ENCODE measurements at places on chromosomes 12 and 14.

DNA sequence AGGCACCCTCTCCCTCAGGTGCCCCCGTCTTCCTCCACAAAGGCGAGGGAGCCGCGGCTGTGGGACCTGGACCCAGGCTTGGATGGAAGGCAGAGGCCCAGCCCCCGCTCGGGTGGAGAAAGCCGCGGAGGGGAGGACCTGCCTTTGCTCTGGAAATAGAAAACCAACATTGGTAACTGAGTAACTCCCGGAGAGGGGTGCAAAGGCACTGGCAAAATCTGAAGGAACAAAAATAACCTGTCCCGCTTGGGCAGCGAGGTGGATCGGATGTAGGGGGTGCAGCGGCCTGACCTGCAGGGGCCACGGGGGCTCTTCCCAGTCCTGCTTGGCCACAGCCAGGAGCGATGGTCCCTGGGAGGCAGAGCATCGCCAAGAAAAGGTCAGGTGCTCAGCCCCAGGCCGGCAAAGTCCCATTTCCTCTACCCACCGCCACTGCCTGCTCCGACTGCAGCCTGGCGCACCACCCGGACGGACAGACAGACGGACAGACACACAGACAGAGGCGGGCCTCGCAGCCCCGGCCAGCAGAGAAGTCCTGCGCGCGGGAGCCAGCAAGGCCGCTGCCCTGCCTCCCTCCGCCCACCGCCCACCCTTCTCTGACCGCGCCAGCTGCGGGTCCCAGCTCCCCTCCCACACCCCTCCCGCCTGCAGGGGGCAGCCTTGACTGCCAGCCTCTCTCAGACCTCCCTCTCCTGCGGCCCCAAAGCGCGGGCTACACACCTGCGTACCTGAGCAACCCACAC is 21.4 kb upstream of the TMEM106C start:
- peak; percentile 45 for DNase-seq

GRCh38 chr14:82850576-82850975 is 1316.9 kb upstream of the SEL1L start:
- no peak for DNase-seq

DNA sequence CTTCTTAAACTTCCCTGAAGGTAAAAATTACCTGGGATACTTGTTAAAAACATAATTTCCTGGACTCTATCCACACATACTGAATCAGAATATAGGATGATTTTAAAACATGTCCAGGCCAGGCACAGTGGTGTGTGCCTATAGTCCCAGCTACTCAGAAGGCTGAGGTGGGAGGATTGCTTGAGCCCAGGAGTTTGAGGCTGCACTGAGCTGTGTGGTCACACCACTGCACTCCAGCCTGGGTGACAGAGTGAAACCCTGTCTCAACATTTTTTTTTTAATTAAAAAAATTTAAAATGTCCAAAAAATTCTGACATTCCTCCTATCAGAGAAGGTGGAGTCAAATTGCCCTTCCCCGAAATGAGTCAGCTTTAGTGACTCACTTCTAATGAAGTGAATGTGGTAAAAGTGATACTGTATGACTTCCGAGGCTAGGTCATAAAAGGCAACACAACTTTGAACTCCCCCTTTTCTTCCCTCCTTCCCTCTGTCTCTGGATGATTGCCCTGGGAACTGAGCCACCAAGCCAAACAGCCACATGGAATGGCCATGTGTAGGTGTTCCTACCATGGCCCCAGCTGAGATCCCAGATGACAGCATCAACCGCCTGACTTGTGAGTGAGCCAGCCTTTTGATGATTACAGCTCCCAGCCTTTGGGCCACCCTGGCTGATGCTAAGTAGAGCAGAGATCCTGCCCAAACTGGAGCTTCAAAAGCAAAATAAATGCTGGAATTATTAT is 36.3 kb downstream of the LIMA1 start:
- DNase-seq: peak; percentile 34

- no peak for DNase-seq
These were observed 175.8 kb upstream of the ATP2B1 start for GRCh38 chr12:89884416-89884898.

- DNase-seq: no peak
These were observed 39.8 kb upstream of the NELL2 start for GRCh38 chr12:44915958-44916357.

DNA sequence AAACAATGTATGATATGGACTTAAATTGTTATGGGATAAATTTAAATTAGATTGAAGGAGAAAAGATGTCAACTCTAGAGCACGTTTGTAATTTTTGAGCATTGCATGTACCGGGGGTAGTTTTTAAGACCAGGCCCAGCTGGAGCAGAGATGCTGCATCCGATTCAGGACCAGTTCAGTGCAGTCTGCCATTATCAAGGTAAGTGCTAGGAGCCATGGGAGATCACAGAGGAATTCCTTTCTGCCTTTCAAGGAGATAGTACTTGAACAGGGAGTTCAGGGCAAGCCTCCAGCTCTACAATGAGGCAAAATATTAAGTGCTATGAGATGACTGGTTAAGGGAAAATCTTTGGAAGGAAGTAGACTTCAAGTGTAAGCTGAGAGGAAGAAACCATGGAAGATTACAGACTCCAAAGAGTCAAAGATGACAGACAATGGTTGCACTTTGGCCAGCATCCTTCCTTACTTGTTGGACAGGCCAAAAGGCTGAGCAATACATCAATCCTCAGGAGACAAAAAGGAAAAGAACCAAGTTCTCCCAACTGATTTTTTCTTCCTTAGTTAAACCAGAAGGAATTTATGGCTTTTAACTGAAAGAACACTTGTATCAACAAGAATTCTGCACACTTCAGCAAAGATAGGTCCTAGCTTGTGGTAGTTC is 113.2 kb upstream of the HIF1A start:
- no peak for DNase-seq

DNA sequence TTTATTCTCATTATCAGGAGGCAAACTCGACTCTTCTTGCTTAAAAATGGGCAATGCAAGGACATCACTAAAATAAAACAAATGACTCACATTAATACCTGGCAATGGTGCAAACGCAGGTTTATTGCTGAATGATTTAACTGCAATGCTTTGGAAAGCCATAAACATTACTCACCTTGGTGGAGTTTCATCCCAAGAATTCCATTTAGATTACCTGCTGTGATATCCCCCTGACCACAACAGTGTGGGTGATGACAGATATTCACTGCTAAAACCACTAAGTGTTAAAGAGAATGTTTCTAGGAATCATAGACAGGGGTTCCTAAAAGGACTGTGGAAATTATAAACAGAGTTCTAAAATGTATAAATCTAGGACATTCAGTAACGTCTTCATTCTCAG is 35.3 kb upstream of the CSRNP2 start:
- DNase-seq: no peak

Measured in stimulated activated CD4-positive, alpha-beta T cell treated with anti-CD3 and anti-CD28 coated beads, Interleukin-12 subunit alpha, Interleukin-12 subunit beta, amount 100 ng/mL, for 48 hours (primary cell).